ENCODE measurements at places on chromosomes 5 and 9.

- no peak for DNase-seq
These were observed 121.6 kb upstream of the ADAMTS16 start for GRCh38 chr5:5018578-5018970.

GRCh38 chr9:79284081-79284480, 287.7 kb upstream of the TLE4 start:
- no peak for DNase-seq

- no peak for DNase-seq
These were observed 14.7 kb upstream of the CCIN start for GRCh38 chr9:36154331-36154952.

DNA sequence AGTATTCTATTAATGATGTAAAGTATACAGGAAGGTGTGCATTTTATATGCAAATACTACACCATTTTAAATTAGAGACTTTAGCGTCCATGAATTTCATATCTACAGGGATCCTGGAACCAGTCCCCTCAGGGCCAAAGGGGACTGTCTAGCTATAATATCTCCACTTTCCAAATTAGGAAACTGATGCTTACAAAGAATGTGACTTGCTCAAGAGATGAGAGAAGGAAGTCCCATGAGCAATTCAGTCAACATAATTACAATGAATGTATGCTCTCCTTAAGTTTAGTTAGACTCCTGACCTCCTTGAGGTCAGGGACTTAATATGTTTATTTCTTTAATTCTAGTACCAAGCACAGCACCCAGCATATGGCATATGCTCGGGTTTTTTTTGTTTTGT, 23.7 kb downstream of the NIPBL start:
- no peak for DNase-seq

GRCh38 chr5:131942016-131942415, 3.4 kb downstream of the MEIKIN start:
- no peak for DNase-seq

DNA sequence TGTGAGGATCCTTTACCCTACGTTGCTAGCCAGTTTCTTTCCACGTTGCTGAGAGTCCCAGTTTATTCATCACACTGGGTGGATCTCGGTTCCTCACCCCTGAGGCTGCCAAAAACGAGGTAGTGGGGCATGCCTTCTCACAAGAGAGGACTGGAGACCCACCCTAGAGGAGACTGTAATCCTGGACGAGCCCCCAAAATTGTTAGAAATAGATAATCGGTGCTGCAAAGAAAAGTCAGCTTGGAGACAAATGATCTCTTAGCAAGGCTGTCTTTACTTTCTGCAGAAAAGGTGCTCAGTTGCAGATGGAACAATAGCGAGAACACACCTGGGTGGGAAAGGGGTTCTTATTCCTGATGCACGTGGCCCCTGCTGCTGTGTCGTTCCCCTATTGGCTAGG, 101.8 kb downstream of the TMEM167A start:
- no peak for DNase-seq

GRCh38 chr5:124630767-124631704, 115.4 kb downstream of the ZNF608 start:
- no peak for DNase-seq

- DNase-seq, result no peak
These were observed 71.0 kb downstream of the INVS start for GRCh38 chr9:100170085-100170484.

DNA sequence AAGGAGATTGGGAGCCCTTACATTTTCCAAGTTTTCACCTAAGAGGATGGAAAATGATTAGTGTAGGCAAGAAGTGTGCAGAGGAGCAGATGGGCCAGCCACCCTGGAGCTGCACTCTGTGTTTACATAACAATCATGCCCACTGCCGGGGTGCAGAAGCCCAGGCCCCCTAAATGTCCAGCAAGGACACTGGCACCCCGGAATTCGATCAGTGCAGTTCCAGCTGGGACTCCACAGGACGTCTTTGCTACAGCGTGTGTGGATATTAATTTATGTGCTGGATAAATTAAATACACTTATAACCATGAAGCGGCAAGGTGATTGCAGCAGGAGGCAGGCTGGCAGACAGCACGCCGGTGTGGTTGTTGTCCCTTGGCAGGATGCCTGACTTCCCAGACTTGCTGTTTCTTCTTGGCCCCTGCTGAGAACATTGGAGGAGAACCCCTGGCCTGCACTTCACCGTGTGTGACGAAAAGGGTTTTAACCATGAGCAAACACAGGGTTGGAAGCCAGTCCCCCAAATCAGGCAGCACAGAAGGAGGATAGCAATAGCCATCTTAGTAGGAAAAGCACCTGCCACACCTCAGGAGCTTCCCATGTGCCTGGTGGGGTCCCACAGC, 73.7 kb downstream of the GADD45G start:
- no peak for DNase-seq

DNA sequence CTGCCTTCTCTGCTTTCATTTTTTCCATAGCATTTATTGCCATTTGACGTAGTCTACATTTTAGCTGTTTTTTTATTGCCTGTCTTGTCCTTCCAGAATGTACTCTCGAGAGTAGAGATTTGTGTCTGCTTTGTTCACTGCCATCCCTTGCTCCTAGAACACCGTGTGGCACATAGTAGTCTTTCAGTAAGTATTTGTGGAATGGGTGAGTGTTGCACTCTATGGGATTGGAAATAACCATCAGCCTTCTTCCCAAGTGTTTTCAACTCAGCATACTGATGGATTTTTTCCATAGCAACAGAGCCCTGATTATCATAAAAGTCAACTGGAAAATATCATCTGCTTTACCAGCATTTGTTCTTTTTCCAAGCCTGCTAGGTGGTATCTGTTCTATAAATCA, 462.6 kb downstream of the ENC1 start:
- DNase-seq, result no peak

DNA sequence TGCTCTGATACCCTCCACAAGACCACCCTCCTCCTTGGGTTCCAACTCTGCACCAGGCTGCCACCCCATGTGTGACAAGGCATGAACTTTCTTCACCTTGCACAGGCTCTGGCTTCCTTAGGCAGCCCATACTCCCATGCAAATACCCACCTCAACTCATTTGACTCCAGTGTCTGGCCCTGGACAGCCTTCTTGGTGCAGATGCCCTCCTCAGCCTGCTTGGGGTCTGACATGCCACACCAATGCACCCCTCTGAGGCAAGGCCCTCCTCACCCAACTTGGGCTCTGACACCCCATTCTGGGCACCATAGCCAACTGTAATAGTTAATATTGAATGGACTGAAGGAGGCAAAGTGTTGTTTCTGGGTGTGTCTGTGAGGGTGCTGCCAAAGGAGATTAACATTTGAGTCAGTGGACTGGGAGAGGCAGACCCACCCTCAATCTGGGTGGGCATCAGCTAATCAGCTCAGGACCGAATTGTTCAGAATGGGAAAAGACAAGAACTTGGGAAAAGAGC, 115.0 kb upstream of the EPB41L4A start:
- DNase-seq, result no peak

DNA sequence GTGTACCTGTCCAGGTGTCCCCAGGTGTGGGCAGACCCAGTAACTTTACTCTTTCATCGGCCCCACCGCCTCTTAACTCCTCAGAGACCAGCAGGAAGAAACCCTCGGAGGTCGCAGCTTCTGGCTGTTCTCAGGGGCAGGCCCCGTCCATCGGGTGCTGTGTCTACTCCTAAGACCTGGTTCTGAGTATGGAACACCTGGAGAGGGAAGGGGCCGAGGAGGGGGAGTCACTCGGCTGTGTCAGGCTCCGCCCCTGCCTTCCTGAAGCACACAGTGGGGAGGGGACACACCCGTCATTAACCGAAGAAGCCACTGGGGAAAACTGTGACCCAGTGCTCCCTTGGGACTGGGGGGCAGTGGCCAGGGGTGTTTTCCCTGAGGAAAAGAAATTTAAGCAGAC, 22.3 kb downstream of the NTNG2 start:
- no peak for DNase-seq

DNA sequence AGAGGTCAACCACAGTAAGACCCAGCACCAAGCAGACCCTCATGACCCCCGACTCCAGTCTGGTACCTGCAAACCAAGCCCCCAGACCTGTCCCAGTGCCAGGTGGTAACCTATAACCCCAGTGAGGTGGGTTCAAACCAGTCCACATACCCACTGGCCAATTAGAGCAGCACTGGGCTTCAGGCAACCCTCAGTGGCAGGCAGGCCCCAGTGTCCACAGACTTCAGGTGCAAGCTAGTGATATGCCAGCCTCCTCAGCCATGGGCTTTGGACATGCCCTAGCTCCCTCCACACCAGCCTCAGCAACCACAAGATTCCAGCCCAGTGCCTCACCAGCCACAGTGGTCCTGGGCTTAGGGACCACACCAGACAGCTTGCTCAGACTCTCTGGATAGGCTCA, 276.6 kb downstream of the DTWD2 start:
- DNase-seq, result no peak
